ENCODE measurements at places on chromosomes 3 and 15.

- DNase-seq, result no peak
These were observed 52.6 kb downstream of the UACA start for GRCh38 chr15:70710714-70711113.

GRCh38 chr3:172241405-172241804 is 202.0 kb downstream of the FNDC3B start:
- no peak for DNase-seq

- DNase-seq, result no peak
These were observed 6.7 kb upstream of the DNAJA4 start for GRCh38 chr15:78257681-78258080.

GRCh38 chr3:66265649-66266048 is 44.8 kb downstream of the SLC25A26 start:
- no peak for DNase-seq

- peak; percentile 28 for DNase-seq
These were observed 24.6 kb upstream of the CORO2B start for GRCh38 chr15:68553994-68554720.

DNA sequence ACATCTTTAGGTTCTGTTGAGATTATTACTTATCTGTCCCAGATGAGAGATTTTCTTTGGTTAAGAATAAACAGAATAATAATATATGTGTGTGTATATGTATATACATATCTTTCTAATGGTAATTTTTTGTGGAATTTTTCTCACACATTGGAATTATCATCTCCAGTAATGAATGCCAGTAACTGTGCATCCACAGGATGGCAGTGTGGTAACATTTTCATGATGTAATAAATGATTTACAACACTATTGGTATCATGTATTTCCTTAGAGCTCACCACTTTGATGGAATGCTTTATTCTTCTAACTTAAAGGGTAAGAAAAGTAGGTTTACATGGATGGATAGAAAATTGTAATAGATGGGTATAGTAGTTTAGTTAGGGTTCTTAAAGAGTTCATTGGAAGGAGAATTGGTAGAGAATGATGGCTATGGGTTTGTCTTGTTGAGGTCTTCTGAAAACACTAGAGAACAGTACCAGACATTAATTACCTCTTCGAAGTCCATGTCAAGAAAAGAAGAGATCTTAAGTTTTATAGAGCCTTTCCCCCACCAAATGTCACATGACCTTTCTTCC is 78.1 kb downstream of the STT3B start:
- DNase-seq, result no peak

DNA sequence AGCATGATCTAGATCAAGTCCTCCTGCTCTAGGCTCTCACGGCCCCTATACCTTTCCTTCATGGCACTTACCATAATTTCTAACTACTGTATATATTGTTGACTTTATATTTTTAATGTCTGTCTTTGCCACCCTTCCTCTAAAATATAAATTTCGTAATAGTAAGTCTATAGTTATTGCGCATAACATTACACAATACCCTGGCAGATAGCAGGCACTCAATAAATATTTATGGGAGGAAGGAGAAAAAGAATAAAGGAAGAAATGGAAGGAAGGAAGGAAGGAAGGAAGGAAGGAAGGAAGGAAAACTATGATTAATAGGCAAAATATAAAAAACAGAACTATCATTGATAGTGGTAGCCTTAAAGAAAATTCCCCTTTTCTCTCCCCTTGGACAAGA is 190.3 kb upstream of the LMCD1 start:
- DNase-seq, result no peak

GRCh38 chr3:104892044-104892443 is 474.7 kb upstream of the ALCAM start:
- no peak for DNase-seq

DNA sequence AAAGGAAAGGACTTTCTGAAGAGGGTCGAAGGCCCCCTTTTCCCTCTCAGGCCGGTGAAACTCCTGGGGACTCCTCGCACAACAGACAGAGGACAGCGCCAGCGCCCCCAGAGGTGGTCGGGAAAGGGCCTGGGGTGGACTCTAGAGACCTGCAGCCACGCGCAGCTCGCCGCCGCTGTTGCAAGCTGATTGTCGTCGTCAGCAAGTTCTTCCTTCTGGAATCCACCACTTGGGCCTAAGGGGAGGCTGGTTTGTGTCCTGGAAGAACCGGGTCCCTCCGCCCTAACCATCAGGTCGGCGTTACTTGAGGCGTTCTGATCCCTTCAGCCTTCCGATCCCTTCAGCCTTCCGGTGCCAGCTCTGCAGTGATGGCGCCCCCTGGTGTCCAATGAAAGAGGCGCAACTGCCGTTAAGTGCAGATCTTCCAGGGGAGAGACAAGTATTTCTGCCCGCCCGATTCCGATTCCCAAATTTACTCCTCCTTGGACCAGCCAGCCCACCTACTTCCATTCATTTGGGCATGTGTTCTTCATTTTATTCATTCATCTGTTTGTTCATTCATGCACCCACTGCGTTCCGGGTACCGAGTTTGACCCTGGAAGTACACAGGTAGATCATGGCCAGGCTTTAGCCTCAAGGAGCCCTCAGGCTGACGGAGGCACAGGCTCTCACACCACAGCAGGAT is 77.2 kb upstream of the SLC6A11 start:
- DNase-seq, result peak; percentile 45

GRCh38 chr15:28911310-28911931 is 25.6 kb downstream of the APBA2 start:
- no peak for DNase-seq

- DNase-seq, result no peak
These were observed 96.7 kb downstream of the FOXP1 start for GRCh38 chr3:71486831-71487230.

DNA sequence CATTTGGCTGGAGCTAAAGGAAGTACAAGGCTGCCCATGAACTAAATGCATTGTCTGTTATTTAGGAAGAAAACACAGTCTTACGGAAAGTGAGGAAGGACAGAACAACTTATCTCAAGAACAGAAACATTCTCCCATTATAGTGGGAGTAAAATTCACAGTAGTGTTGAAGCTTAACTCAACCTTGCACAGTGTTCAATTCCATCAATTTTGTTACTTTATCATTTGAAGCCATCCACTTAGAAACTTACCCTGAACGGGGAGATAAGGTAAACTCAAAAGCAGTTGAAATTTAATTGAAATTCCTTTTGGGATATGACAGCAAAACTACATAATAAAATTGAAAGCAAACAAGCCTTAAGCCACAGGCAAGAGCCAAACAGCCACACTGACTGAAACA is 186.9 kb downstream of the PCCB start:
- no peak for DNase-seq

- DNase-seq, result no peak
These were observed 341.0 kb upstream of the UBE2E2 start for GRCh38 chr3:22862111-22862510.

DNA sequence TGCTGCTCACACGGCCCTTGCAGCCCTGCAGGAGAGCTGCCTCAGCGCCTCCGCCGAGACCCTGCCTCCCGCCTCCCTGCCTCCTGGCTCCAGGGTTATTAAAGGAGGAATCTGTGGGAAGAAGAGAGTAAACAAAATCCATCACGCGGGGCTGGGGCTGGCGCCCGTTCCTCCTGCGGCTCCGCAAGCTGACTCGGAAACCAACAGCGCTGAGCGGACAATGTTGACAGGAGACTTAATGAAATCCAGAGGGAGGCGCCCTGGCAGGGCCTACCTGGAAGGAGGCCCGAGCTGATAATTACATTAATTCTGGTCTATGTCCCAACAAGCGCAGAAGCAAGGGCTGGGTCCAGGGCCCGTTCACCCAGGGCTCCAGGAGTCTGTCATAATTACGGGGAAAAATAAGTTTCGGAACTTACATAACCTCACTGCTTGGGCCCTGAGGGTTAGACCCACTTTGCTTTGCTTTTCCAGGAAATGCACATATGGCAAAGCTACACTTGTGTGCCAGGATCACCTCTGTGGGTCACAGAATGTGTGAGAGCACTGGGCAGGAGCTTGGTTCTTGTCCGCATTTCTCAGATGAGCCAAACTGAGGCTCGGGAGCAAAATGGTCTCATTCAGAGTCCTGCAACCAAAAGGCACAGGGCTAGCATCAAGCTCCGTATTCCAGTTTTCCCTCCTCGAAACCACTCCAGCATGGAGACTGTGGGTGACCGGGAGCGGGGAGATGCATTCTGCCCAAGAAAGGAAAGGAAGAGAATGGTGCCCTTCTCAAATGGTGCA is 43.8 kb upstream of the SLC6A6 start:
- DNase-seq, result no peak

- DNase-seq, result no peak
These were observed 22.1 kb upstream of the TRA2B start for GRCh38 chr3:185959609-185960521.

DNA sequence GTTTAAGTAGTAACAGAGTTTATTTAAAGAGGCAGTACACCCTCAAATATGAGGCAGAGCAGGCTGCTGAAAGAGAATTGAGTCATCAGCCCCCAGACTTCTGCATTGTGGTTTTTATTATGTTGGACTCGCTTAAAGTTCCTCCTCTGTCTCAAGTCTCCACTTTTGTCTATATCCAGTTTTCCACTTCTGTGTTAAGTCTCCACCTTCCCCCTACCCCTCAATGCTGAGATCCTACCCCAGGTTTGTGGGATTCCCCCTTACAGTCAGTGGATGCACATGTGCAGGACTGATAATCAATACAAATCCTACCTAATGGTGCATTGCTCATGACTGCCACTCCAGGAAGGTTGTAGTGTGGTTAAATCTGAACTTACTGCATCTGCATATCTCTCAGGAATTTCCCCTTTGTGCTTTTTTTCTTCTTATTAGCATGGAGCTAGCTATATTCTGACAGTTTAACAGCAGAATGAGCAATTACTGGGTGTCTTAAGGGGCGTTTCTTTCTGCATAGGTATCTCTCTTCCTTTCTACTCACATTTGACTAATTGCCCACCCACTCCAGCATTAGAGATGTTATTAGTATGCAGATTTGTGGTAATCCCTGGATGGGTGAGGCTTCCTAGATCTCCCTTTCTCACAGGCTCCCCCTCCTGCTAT is 11.9 kb upstream of the CD200R1L start:
- DNase-seq, result no peak

DNA sequence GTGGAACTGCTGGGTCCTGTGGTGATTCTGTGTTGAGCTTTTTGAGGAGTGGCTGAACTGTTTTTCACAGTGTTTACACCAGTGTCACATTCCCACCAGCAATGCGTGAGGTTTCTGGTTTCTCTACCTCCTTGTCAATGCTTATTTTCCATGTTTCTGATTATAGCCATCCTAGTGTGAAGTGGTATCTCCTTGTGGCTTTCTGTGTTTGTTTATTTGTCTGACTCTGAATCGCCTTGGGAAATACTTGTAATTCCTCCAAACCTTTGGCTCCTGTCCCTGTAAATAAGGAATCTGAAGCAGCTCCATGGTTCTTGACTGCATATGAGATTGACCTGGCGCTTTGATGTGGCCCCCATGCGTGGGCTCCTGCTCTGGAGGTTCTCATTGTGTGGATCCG is 20.6 kb downstream of the FAN1 start:
- no peak for DNase-seq

GRCh38 chr3:168583977-168584376 is 488.3 kb upstream of the GOLIM4 start:
- no peak for DNase-seq

DNA sequence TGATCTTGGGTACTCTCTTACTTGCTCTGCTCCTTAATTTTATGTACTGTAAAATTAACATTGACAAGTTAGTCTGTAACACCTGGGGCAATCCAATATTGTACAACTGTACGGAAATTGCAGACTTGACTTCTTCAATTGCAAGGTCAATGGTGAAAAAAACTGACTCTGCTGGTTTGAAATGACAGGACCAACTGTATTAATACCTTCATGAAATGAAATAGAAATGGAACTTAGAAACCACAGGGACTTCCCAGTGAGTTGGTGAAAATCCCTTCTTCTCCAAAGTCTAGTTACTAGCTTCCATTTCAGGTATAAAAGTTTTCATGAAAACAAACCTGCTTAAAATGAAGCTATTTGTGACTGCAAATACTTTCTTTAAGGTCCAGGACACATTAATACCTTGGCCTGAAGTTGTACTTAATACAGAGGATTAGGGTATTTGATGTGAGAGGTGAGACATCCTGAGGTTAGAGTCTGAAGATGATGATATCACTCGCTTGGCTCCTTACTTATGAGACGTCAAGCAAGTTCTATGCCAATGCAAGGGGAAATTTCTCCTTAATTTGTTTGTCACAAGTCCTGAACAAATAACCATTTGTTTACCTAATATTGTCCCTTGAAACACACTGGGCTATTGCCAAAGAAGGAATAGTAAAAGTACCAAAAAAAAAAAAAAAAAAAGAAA is 226.2 kb upstream of the TP63 start:
- DNase-seq, result no peak

- DNase-seq, result no peak
These were observed 30.1 kb upstream of the ADAMTS7 start for GRCh38 chr15:78841376-78841706.

Measured in stimulated activated CD8-positive, alpha-beta memory T cell treated with anti-CD3 and anti-CD28 coated beads, Interleukin-15, amount 100 ng/mL, for 48 hours (primary cell).